ENCODE measurements at places on chromosomes 4 and X.

DNA sequence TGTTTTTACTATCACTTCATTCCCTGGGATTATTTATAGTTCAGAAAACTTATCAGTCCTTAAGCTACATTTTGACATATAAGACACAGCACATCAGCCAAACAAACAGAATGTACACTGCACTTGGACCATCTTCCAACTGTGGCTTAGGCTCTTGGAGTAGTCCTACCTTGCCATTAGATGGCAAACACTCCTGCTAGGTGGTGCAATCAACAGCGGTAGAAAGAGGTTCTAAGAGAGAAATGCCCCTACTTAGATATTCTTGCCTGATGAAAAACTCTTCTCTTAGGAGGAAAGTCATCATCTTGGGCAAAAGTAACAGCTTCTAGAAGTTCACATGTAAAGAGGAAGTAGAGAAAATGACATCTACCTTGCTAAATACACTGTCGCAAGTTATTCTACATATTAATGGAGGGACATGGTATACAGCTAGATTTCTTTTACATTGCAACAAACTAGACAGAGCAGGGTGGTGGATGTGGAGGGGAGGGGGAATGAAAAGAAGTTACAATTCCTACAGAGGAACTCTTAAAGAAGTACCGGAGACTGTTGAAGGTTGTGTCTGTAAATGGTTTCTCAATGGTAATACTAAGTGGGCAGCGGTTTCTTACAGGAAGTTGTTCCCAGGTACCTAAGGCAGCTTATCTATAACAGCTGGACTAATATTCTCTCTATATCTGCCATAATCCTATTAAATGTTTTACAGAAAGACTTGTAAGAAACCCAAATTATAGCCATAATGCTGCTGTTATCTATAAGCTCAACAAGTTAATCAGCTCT is 8.1 kb upstream of the STPG2 start:
- no peak for DNase-seq

GRCh38 chr4:2103843-2104547 is 44.9 kb downstream of the NAT8L start:
- no peak for DNase-seq

- no peak for DNase-seq
These were observed 45.5 kb downstream of the GLRB start for GRCh38 chr4:157121401-157121800.

- DNase-seq = no peak
These were observed 94.5 kb upstream of the RASGEF1B start for GRCh38 chr4:81566161-81566591.

DNA sequence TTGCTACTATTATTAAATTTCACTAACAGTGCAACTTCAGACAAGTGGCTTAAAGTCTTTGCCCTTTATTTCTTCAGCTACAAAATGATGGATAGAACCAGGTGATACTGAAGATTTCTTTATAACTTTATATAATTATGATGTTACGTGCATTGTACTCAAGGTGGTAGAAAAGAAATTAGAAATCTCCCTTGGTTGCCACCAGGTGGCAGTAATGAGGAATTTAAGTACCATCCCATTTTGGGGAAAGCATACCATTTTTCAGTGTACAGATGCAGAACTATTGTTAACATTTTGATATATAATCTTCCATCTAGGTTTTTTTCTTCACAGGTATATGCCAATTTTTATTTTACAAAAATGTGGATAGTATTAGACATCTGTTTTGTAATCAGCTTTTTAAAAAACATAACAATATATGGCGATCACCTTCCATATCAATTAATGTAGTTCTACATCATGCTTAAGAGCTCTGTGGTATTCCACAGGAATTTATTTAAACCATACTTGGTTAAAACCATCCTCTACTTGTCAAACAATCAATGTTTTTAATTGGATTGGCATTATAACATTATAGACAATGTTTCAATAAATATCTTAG is 37.7 kb upstream of the RAB33B start:
- DNase-seq = no peak

- DNase-seq = no peak
These were observed 54.0 kb downstream of the KLHL8 start for GRCh38 chr4:87166296-87166854.

GRCh38 chr4:122632396-122633143 is 11.7 kb upstream of the IL21 start:
- DNase-seq = no peak

DNA sequence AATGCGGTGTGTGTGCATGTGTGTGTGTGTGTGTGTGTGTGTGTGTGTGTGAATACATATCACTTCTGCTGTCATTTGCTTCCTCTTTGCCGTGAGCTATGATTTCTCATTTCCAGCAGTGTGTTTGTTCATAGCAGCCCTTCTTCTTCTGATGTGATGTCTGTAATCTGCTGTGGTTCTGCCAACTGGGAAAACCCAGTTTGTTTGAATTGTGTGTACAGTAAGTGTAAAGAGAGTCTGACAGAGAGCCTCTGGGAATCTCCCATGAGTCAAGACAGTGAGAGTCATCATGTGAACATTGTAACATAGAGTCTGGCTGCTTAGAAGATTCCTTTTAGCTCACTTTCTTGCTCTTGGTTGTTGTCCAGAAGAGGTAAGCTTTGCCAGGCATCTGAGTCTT is 8.4 kb upstream of the NWD2 start:
- no peak for DNase-seq

DNA sequence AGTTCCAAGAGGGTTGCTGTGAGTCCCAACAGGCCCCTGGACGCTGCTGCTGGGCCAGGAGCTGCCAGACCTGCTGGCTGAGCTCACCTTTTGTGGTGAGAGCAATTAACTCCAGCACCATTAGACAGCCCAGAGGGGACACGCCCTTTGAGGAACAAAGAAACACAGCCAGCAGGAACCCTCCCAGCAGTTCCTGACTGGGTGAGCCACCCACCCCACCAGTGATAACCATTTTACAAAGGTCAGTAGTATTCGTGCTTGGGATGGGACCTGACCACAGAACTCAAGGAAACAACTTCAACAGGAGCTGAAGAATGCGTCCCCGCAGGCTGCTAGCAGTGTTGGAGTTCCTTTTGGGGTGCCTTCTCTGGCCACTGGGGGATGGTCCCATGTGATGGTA is 38.8 kb upstream of the AFAP1 start:
- DNase-seq = no peak

GRCh38 chr4:7841894-7842293 is 97.8 kb downstream of the AFAP1 start:
- peak; percentile 35 for DNase-seq

DNA sequence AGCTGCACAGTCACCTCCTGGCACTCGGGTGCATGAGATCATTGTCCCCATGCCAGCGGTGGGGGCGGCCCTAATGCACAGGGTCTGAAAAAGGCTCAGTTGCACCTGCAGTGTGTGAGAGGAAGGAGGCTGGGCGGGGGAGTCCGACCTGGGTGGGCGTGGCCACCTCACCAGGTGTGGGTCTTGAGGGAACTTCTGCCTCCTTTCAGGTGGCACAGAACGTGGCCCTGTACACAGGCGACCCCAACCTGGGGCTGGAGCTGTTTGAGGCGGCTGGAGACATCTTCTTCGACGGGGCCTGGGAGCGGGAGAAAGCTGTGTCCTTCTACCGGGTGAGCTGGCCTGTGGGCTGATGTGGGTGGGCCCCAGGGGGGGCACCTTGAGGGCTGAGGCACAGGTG is 34.3 kb upstream of the HTRA3 start:
- no peak for DNase-seq
